Stimulated activated CD8-positive, alpha-beta memory T cell treated with anti-CD3 and anti-CD28 coated beads, Interleukin-7, amount 100 ng/mL, for 24 hours (primary cell): ENCODE measurements at places on chromosomes 16 and 17.

GRCh38 chr17:14198575-14198974 is 38.1 kb downstream of the CDRT15 start:
- no peak for DNase-seq

DNA sequence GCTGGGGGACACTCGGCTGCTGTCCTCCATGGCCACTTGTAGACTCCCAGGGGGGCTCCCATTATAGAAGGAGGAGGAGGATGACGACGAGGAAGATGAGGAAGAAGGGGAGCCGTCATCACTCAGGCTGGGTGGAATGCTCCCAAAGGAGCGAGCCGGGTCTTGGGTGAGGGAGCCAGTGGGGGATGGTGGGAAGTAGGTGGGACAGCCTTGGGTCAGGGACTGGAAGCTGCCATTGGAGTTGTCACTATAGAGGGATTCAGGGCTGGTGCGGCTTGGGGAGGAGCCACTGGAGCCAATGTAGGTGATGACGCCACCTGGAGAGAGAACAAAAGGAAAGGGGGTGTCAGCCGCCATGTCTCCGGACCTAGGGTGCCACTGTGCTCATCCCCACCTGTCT is 3.3 kb downstream of the NR1D1 start:
- no peak for DNase-seq

DNA sequence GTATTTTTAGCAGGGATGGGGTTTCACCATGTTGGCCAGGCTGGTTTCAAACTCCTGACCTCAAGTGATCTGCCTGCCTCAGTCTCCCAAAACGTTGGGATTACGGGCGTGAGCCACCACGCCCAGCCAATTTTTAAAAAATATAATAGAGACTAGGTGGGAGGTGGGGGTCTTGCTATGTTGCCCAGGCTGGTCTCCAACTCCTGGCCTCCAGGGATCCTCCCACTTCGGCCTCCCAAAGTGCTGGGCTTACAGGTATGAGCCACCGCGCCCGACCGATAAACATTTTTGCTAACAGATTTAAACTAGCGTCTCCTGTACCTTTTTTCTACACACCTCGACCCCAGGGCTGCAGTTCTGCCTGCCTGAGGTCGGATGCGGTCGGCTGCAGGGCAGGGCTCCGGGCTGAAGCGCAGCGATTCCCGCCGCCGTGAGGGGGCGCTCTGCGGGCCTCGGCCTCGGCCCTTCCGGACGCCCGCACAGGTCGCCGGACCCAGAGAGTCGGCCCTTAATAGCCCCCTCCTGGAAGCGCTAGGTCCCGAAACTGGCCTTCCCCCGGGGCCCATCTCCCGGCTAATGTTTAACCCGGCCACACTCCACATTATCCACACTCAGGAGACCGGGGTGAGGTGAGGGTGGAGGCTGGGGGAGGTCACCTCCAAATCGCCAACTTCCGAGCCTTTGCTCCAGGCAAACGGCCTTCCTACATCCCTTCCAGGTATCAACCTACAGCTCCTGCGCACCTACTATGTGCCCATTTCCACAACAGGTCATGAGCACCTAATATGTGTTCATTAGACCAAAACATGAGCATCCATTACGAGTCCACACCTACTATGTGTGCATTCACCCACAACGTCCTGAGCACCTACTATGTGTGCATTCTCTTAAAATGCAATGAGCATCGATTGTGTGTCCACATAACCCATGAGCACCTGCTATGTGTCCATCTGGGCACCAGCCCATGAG is 2.0 kb upstream of the GLIS2 start:
- no peak for DNase-seq

GRCh38 chr16:84199861-84200260 is 8.9 kb downstream of the ADAD2 start:
- DNase-seq: no peak

DNA sequence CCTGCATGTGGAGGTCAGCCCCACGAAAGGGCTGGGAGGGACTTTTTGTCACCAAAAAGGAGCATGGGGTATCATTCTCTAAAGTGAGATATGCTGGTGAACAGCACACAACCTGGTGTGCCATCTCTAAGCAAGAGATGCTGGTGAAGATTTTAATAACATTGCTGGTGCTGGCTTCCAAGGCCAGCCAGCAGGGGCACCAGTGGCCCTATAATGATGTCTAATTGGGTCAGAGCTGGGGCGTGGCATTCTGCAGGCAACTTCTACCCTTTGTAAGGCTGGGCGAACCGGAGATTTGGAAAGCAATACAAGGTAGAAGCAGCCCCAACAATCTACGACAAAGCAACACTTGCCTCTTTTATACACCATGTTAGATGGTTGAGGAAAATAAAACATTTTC is 16.8 kb downstream of the SDR42E1 start:
- no peak for DNase-seq
